ENCODE measurements at places on chromosomes 3 and 15.

- no peak for DNase-seq
Measured at GRCh38 chr3:4011166-4011565, 211.9 kb downstream of the LRRN1 start.

- DNase-seq: no peak
Measured at GRCh38 chr15:45181491-45182285, 6.1 kb downstream of the SHF start.

DNA sequence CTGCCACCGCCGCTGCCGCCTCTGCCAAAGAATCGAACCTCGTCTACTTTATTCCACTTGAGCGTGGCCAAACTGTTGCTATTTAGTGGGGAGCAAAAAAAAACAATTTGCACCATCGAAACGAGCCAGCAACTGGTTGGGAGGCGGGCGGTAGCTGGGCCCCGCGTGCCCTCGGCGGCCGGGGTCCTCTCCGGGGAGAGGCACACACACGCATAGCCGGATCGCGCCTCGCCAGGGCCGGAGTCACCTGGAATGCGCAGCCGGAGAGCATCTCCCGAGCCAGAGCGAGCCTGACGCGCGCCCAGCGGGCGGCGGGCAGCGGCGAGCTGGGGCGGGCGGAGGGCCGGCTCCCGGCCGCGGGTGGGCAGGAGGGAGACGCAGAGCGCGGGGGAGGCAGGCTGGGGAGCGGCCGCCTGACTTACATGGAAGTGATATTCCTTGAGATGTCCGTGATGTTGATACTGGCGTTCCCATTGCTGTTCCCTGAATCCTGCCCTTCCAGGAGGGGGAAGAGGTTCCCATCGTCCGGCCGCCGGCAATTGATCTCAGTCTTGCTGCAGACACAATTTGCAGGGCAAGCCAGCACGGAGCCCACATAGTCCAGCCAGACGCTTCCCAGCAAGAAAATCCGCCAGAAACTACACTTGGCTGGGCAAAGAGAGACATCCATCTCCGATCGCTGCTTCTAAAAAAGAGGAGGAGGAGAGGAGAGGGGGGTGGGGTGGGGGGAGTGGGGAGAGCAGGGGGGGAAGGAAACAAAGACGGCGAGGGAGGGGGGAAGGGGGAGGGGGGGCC, 858 bp downstream of the NTRK3 start:
- DNase-seq: no peak

GRCh38 chr3:111311709-111312235, 230.2 kb upstream of the CD96 start:
- no peak for DNase-seq

- DNase-seq: no peak
Measured at GRCh38 chr3:46163556-46164041, 44.5 kb downstream of the CCR1 start.

DNA sequence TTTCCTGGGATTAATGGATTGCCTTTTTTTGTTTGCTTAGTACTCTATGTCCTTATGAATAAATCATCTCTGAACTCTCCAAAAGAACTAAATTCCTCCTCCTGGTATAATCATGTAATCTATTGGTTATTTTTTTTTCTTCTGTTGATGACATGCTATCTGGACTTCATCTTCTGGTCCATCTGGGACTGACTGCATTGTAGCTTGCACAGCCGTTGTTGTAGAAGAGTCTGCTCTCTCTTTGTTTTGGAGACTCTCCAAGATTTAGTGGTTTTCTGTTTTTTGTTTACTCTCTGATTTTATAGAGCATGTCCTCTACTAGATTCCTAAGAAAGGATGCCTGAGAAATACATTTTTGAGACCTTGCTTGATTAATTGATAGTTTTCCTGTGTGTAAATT, 19.1 kb downstream of the IREB2 start:
- no peak for DNase-seq

DNA sequence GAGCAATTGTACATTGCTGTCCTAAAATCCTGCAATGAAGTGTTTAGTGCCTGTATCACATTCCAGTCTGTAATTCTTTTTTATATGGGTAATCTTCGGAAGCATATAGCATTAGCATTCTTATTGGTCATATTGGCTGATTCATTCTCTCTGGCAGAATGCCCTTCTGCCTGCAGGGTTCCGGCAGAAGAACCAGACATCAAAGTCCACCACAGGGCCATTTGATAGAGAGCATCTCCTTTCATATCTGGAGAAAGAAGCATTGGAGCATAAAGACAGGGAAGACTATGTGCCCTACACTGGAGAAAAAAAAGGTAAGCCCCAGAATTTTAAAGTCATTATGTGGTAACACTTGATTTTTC, 39.6 kb downstream of the TMOD3 start:
- no peak for DNase-seq

GRCh38 chr3:99686955-99687612, 48.7 kb downstream of the COL8A1 start:
- DNase-seq: peak; percentile 16

GRCh38 chr3:13040361-13041074, 32.7 kb downstream of the IQSEC1 start:
- DNase-seq: peak; percentile 29

- no peak for DNase-seq
Measured at GRCh38 chr3:84978843-84979242, 20.1 kb downstream of the CADM2 start.

- no peak for DNase-seq
Measured at GRCh38 chr3:8416965-8417364, 84.7 kb upstream of the LMCD1 start.

GRCh38 chr3:191085091-191085490, 114.0 kb upstream of the OSTN start:
- no peak for DNase-seq

GRCh38 chr3:57370341-57370740, 77.9 kb upstream of the ASB14 start:
- no peak for DNase-seq

- DNase-seq: peak; percentile 28
Measured at GRCh38 chr15:43204016-43204901, 16.6 kb downstream of the EPB42 start.

DNA sequence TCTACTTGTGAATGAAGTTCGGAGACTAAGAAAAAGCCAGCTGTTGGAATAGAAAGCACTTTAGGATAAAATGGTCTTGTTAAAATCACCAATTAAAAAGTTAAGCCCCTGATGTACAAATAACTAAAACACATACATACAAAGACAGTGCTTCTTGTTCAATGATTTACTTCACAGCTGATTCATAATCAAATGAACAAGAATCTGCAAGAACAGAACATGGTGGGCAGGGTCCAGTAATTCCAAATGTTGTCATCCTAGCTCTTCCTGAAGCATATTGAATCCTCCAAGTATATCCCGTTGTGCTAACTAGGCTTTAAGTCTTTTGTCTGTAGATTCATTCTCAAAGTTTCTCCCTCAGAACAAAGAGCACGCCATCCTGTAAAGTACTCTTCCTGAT, 24.5 kb downstream of the NIT2 start:
- DNase-seq: no peak

GRCh38 chr15:85543741-85544155, 163.3 kb downstream of the AKAP13 start:
- no peak for DNase-seq

GRCh38 chr3:172180473-172180872, 141.1 kb downstream of the FNDC3B start:
- DNase-seq: no peak

- DNase-seq: no peak
Measured at GRCh38 chr3:61912158-61912557, 350.8 kb downstream of the PTPRG start.

- DNase-seq: peak; percentile 53
Measured at GRCh38 chr3:15361494-15362214, 29.3 kb upstream of the SH3BP5 start.

GRCh38 chr3:190497811-190498210, 16.1 kb upstream of the IL1RAP start:
- no peak for DNase-seq

GRCh38 chr15:89211678-89212170, 9.7 kb downstream of the RLBP1 start:
- no peak for DNase-seq

DNA sequence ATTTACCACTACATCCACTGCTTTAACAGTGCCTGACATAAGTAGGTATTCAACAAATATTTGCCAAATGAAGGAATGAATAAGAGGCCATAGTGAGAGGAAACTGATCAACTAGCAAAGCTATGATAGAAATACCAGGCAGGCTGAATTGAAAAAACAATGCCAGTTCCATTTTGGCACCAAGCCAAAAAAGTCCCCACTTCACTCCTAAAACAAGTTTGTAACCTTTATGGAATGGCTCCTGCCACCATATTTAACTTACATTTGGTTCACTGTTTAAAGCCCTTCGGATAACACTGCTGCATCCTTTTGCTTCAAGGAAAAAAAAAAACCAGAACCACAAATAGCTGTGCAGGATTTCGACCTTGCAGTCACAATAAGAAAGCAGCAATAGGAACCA, 166.1 kb downstream of the FRMD5 start:
- no peak for DNase-seq

- no peak for DNase-seq
Measured at GRCh38 chr3:45922950-45923590, 20.2 kb upstream of the CXCR6 start.

- no peak for DNase-seq
Measured at GRCh38 chr3:12370758-12371157, 81.9 kb downstream of the PPARG start.

DNA sequence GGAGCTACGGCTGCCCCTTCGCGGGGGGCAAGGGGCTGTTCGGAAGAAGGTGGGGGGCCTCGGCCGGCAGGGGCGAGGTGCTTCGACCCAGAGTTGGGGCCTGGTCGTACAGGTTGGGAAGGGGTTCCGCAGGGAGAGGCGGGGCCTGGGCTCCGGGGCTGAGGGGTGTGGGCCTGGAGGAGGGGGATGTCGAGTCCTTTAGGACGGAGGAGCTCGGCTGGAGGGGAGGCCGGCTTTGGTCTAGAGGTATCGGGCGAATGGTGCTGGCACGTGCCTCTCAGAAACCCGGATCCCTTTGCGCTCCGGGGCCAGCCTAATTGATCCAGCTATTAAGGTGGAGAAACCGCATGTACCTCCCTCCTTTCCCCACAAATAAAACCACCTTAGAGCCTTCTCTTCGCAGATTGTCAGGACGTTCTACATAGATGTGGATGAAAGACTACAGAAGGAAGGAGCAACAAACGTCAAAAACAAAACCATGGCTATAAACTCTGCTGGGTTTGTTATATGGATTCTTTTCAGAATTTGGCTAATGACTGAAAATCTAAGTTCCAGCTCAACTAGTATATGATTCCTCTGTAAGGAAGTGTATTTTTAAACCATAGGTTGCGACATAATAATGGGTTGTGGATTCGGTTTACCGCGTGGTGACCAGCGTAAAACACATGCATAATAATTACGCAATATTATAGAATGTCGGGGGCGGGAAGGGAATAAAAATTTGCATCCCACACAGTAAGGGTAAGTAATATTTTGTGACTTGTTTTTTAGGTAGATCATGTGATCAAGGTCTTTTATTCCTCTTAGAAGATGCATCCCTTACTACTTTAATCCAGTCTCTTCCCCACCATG, 644 bp upstream of the NGLY1 start:
- DNase-seq: no peak

GRCh38 chr3:153244961-153245360, 82.9 kb downstream of the RAP2B start:
- no peak for DNase-seq

DNA sequence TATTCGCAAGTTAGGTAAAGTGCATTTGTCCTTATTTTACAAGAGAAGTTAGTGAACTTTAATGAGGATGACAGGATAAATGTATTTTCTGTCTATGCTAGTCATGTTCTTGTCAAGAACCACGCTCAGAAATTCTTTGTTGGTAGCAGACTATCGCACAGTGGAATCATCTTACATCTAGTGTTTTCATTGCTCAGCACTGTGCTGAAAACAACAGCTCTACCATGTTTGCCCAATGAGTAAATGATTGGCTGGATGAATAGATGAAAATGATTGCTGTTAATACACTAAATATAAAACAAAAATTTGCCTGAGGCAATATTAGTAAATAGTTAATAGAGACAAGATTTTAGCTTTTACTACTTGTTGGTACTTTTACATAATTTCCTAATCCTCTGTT, 265.3 kb upstream of the GOLIM4 start:
- DNase-seq: no peak

DNA sequence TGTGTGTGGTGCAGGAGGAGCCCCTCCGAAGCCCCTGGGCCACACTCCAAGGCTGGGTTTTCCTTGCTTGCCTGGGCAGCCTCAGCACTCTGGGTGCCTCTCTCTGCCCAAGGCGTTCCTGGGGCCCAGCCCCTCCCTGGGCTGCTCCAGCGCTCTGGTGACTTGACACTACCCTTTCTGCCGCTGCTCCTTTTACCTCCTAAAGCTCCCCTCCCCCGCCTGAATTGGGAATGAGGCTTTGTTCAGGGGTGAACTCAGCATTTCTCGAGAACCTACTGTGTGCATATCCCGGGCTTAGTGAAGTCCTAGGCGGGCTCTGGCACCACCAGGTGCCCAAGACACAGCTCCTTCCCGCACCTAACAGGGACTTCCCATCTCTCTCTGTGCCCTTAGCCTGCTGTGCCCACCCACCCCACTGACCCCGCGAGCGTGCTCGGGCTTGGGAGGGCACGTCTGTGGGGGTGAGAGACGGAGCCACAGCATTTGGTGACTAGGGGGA, 1.2 kb upstream of the BAHD1 start:
- DNase-seq: no peak

GRCh38 chr3:141012571-141012970, 38.6 kb upstream of the SPSB4 start:
- no peak for DNase-seq

DNA sequence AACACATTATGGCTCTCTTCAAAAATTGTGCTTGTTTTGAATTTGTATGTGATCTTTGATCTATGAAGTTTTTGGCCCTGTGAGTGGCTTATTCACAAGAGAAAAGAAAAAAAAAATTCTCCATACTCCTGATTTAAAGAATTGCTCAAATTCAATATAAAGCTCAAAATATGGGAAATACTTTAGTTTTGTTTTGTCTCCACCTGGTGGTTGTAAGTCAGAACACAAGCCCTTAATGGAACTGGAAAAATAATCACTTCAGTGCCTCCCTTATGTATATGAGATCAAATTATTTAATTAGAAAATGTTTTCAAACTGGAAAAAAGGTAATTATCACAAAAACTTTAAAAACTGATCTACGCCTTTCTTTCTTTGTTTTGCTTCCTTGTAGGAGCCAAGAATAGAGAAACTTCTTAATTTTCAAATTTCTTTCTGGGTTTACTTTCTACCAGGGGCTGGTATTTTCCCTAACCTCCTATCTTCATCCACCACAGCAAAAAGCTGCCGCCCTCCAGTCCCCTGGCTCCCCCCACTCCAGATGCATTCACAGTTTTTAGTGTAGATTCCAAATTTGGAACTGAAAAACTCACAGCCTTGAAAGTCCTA, 50.6 kb downstream of the SERP1 start:
- no peak for DNase-seq

GRCh38 chr3:8767667-8768363, 1.6 kb downstream of the OXTR start:
- no peak for DNase-seq
